Naive thymus-derived CD4-positive, alpha-beta T cell (primary cell): ENCODE measurements at places on chromosomes 2 and 18.

DNA sequence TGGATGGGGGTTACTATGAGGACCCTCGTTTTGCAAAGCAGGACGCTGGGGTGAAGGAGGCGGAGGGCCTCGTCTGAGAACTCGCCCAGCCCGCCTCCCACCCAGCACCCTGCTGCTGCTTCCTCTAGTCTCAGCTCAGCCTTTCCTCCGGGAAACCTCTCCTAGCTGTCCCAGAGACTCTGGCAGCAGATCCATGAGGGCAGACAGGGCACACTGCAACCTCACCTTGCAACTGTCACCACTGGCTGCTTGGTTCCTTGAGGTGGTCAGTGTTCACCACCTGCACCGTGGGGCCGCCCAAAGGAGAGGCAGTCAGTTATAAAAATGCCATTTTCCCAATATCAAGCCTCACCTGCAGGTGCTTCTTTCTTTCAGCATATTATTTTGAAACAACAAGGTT, 45.6 kb downstream of the PARD6G start:
- DNase-seq, result no peak

DNA sequence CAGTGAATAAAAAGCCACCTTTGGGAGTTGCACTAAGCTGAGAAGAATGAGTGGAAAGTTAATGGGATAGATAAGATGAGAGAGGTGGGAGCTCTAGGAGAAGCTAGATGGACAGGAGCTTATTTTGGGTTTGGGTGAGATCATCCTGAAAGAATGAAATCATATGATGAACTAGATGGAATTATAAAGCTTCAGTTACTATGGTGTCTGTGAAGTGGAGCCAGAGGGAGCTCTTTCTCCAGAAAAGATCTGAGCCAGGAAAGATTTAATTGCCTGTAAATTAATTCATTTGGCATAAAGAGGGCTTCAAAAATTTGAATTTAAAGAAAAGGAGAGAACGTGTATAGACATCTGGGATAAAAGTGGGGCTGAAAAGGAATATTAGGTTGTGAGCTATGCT, 10.3 kb downstream of the DNAH6 start:
- no peak for DNase-seq

- no peak for DNase-seq
Measured at GRCh38 chr2:144505245-144505831, 14.6 kb downstream of the ZEB2 start.

GRCh38 chr2:50547521-50547920, 484.4 kb downstream of the NRXN1 start:
- no peak for DNase-seq

DNA sequence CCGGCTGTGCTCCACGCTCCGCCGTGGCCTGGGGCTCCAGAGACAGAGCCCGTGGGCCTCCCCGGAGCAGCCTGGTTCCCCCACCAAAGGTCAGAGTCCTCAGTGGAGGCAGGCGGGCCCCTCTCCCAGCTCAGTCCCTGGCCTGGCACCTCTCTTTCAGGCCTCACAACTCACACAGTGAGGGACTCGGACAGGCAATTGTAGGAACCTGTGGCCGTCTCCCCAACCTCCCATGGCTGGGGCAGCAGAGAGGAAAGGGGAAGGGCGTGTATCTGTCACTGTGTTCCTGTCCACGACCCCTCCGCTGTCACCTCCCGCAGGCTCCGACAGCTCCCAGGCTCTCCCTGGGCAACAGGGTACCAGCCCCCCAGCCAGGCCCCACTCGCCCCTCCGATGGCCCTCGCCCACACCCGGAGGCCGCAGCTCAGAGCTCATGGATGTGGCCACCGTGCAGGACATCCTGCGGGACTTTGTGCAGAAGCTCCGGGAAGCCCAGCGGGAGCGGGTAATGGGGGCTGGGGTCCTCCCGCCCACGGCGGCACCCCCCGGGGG, 32.4 kb upstream of the SNED1 start:
- DNase-seq, result no peak

- no peak for DNase-seq
Measured at GRCh38 chr2:237059155-237059875, 26.4 kb upstream of the COPS8 start.
